Activated CD4-positive, alpha-beta T cell treated with anti-CD3 and anti-CD28 coated beads, Interleukin-2, amount 10 ng/mL, durations not matched to agents 24 days and 14 days (primary cell): ENCODE measurements at places on chromosomes 2 and 18. TPM values are rescaled to one million over a fixed set of nuclear protein-coding genes. Genes with fewer than 3 reads are reported as not detected.

The FSIP2 gene
- total RNA-seq, result 0.12 and 0.21 TPM in 2 replicates

DNA sequence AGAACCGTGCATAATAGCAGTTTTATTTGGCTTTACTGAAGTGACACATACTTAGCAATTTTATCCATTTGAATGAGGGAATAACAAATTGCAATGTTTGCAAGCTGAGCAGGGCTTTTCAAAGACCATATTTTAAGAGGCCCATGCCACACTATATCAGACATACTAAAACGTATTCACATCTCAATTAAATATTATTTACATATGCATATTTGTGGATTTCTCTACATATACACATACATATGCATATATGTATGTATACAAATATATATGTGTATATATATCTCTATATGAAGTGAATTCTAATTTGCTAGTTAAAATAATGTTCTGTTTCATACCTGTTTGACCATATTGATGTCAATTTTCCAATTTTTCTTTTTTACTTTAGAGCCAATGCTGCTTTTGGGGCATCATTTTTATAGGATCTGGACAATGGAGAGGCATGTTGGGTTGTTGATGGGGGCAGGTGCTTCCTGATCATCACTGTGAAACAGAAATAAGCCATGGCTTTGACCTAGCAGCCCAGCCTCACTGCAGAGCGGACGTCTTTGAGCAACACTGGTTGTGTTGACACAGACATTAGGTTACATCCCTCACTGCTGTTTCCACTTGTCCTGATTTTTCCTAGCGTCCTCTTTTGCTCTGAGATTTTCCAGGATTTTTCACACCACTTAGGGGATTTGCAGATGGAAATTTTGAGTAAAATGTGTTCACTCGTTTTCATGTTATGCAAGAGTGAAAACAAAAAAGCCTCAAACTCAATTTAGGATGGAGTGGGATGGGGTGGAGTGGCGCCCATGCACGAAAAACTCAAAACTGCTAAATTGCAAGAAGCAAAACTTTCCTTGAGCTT, 56.9 kb downstream of the RDH14 start:
- H3K27me3 ChIP-seq, result peaks cover 8% of the 10 kb centered on the region
- H3K4me1 ChIP-seq, result no peaks in the 10 kb centered on the region
- H3K4me3 ChIP-seq, result no peak overlapping the region
- no peaks in the 10 kb centered on the region for H3K36me3 ChIP-seq

The GKN1 gene
- not detected in 2 replicates for total RNA-seq

DNA sequence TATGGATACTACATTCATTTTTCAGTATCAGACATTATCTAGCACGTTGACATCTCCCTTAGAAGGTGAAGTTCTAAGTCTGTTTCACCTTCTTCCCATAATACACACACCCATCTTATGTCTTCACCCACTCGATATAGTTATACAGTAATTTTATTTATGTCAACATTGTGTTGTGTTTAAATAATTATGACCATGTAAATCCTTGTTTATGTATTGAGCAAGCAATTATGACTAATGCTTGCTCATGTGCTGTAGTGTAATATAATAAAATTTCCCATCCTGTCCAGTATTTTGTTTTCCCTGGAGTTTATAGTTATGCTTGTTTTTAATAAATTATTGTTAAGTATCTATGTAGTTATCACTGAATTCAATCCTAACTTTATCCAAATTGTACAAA, 163.2 kb downstream of the MTX2 start:
- H3K36me3 ChIP-seq, result no peaks in the 10 kb centered on the region
- no peak for DNase-seq
- peaks cover 10% of the 10 kb centered on the region for H3K27me3 ChIP-seq
- no peak overlapping the region for H3K27ac ChIP-seq
- H3K4me3 ChIP-seq, result no peak overlapping the region

The ABCG5 gene
- total RNA-seq, result not detected in 2 replicates

The CAPN10 gene
- total RNA-seq, result 48.4 and 51.9 TPM in 2 replicates

GRCh38 chr2:235042576-235043515, 91.0 kb downstream of the SH3BP4 start:
- no peak for DNase-seq
- H3K27ac ChIP-seq, result no peak overlapping the region
- no peaks in the 10 kb centered on the region for H3K36me3 ChIP-seq
- H3K27me3 ChIP-seq, result peaks cover 4% of the 10 kb centered on the region
- H3K4me3 ChIP-seq, result no peak overlapping the region

The ASAP2 gene
- total RNA-seq, result 0.40 and 0.83 TPM in 2 replicates

GRCh38 chr2:9397201-9397600, 26.1 kb downstream of the ITGB1BP1 start:
- peaks cover 4% of the 10 kb centered on the region for H3K4me1 ChIP-seq
- no peaks in the 10 kb centered on the region for H3K27me3 ChIP-seq
- H3K4me3 ChIP-seq, result no peak overlapping the region
- no peak overlapping the region for H3K27ac ChIP-seq

DNA sequence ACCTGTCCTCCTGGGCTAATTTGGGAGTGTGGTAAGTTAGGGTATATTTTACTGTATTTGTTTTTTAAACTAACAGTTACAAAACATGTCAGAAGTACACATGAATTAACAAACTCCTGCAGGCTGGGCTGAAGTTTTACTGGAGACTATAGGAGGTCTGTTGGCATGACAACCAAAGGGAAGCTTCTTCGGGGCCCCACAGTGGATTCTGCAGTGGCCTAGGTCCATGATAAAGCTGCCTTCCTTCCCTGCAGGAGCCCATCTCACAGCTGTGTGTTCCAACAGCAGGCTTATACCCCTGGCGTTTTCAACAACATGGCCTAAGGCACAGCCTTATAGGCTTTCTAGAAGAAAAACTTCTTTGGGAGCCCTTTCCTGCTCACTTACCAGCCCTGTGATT, 128.0 kb upstream of the SETBP1 start:
- H3K27ac ChIP-seq, result no peak overlapping the region
- H3K4me3 ChIP-seq, result no peak overlapping the region
- H3K4me1 ChIP-seq, result no peaks in the 10 kb centered on the region
- peaks cover 5% of the 10 kb centered on the region for H3K27me3 ChIP-seq
- no peaks in the 10 kb centered on the region for H3K36me3 ChIP-seq
- DNase-seq, result no peak

DNA sequence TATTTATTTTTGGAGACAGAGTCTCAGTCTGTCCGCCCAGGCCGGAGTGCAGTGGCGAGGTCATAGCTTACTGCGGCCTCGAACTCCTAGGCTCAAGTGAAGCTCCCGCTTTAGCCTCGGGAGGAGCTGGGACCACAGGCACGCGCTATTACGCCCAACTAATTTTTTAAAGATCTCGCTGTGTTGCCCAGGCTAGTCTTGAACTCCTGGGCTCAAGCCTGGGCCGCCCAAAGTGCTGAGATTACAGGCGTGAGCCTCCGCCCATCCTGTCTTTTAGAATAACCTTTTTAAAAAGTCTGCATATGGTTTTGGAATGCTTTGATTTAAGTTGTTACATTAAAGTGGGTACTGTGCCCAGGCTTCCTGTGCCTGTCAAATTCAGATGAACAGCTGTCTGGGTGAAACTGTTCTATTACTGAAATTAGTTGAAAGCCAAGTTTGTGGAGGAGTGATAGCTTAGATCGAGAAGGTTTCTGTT, 944 bp downstream of the RAB3GAP1 start:
- peak overlapping the region; percentile 100 for H3K27ac ChIP-seq
- peaks cover 38% of the 10 kb centered on the region for H3K4me1 ChIP-seq
- peaks cover 2% of the 10 kb centered on the region for H3K27me3 ChIP-seq
- H3K36me3 ChIP-seq, result peaks cover 30% of the 10 kb centered on the region
- peak; percentile 77 for DNase-seq

- peaks cover 74% of the 10 kb centered on the region for H3K36me3 ChIP-seq
- no peak overlapping the region for H3K4me3 ChIP-seq
- no peak for DNase-seq
- H3K4me1 ChIP-seq, result peaks cover 23% of the 10 kb centered on the region
Observed at GRCh38 chr2:197028230-197028629, 101.7 kb upstream of the PGAP1 start.

DNA sequence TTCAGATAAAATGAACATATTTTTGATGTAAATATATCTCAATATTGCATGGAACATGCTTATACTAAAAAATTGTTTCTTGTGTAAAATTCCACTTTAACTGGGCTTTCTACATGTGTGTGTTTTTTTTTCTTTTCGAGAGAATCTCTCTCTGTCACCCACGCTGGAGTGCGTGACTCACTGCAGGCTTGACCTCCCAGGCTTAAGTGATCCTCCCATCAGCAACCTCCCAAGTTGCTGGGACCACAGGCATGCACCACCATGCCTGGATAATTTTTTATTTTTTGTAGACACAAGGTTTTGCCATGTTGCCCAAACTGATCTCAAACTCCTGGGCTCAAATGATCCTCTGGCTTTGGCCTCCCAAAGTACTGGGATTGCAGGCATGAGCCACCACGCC, 254.6 kb downstream of the LOXHD1 start:
- H3K27me3 ChIP-seq, result peaks cover 2% of the 10 kb centered on the region
- no peak for DNase-seq
- no peaks in the 10 kb centered on the region for H3K36me3 ChIP-seq

The CARF gene
- total RNA-seq, result 3.9 and 4.3 TPM in 2 replicates

DNA sequence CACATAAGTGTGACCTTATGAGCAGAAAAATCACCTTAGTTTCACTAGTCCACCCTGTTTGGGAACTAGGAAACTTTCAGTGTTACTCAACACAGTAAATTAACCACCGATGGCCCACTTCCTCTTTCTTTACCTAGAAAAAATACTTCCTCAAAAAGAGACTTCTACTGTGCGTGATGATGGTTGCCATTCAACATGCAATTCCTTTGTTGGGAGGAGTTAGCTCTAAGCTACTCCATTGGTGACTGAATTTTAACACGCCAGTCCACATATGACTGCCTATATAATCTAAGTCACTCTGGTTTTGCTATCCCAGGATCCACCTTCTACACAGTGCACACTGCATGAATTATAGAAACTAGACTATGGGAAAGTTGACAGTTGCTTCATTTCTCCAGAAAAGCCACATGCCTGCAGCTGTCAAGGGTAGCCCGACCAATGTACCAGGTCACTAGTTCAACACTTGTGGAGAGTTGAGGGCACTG, 47.8 kb upstream of the REG3G start:
- no peaks in the 10 kb centered on the region for H3K4me1 ChIP-seq
- H3K36me3 ChIP-seq, result no peaks in the 10 kb centered on the region
- DNase-seq, result peak; percentile 21
- H3K27me3 ChIP-seq, result no peaks in the 10 kb centered on the region
- H3K4me3 ChIP-seq, result no peak overlapping the region
- no peak overlapping the region for H3K27ac ChIP-seq

The CHRNG gene
- total RNA-seq, result not detected in 2 replicates

GRCh38 chr2:63035169-63035568, 15.5 kb upstream of the OTX1 start:
- no peaks in the 10 kb centered on the region for H3K4me1 ChIP-seq
- no peak overlapping the region for H3K27ac ChIP-seq
- H3K27me3 ChIP-seq, result no peaks in the 10 kb centered on the region
- DNase-seq, result no peak
- H3K4me3 ChIP-seq, result no peak overlapping the region

DNA sequence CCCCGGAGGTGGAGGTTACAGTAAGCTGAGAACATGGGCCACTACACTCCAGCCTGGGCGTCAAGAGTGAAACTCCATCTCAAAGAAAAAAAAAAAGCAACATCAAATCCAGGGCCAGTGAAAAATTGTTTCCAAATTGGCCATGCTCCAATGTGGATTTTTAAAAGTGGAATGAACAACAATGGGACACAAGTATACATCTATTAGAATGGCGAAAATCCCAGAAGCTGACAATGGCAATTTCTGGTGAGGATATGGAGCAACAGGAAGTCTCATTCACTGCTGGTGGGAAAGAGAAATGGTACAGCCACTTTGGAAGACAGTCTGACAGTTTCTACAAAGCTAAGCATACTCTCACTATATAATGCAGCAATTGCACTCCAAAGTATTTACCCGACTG, 161.4 kb downstream of the UXS1 start:
- H3K4me1 ChIP-seq, result peaks cover 10% of the 10 kb centered on the region
- H3K4me3 ChIP-seq, result no peak overlapping the region
- H3K36me3 ChIP-seq, result no peaks in the 10 kb centered on the region

The GREB1 gene
- total RNA-seq, result 0.05 and 0.24 TPM in 2 replicates

- no peak for DNase-seq
- H3K4me3 ChIP-seq, result no peak overlapping the region
- no peaks in the 10 kb centered on the region for H3K36me3 ChIP-seq
- H3K4me1 ChIP-seq, result peaks cover 6% of the 10 kb centered on the region
Observed at GRCh38 chr2:29059624-29060023, 14.7 kb downstream of the PCARE start.

- H3K27me3 ChIP-seq, result no peaks in the 10 kb centered on the region
- DNase-seq, result peak; percentile 87
- peak overlapping the region; percentile 80 for H3K4me3 ChIP-seq
Observed at GRCh38 chr2:219247678-219248642, 2.7 kb downstream of the STK16 start.

The HAAO gene
- 0.26 and 0.73 TPM in 2 replicates for total RNA-seq

DNA sequence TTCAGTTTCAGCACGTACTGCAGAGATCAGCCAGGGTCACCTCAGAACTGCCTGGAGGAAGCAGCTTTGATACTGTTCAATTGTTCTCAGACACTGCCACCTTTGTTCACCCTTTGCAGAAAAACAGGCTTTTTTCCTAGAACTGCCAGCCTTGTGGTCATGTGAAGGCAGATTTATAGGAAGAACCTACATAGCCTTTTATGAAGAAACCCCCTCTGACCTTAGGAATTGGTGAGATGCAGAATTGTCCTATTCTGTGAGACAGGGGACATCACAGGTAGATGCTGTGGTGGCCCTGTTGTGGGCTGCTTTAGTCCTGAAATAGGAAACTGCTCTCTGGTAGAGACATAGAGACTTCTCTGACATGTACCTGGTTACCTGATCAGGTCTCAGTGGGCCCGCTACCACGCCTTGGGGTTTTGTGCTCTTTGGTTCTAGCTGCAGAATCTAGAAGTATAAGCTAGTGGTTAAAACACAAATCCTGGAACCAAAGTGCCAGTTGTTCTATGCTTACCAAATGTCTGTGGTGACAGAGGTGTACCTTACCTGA, 206.6 kb downstream of the AGPS start:
- no peaks in the 10 kb centered on the region for H3K36me3 ChIP-seq
- H3K27ac ChIP-seq, result no peak overlapping the region
- H3K4me1 ChIP-seq, result peaks cover 7% of the 10 kb centered on the region
- H3K4me3 ChIP-seq, result no peak overlapping the region
- peaks cover 1% of the 10 kb centered on the region for H3K27me3 ChIP-seq
